ENCODE measurements at places on chromosomes 12 and 14.

GRCh38 chr12:25283006-25283405 is 32.3 kb upstream of the KRAS start:
- no peak for DNase-seq

DNA sequence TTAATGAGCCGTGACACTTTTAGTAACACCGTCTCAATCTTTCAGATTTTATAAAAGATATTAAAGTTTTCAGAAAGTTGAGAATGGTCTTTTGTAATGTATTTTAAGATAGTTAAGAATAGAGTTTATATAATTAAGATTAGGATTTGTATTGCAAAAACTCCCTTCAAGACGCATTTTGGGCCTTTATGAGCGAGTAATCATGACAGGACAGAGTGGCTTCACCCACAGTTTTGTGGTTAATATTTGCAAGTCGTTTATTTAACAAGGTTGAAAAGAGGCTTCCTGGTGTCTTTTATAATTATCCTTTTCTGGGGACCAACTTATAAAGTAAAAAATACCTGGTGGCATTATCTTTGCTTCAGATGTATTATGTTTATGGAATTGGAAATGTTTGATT is 44.0 kb downstream of the TRAF3 start:
- no peak for DNase-seq

DNA sequence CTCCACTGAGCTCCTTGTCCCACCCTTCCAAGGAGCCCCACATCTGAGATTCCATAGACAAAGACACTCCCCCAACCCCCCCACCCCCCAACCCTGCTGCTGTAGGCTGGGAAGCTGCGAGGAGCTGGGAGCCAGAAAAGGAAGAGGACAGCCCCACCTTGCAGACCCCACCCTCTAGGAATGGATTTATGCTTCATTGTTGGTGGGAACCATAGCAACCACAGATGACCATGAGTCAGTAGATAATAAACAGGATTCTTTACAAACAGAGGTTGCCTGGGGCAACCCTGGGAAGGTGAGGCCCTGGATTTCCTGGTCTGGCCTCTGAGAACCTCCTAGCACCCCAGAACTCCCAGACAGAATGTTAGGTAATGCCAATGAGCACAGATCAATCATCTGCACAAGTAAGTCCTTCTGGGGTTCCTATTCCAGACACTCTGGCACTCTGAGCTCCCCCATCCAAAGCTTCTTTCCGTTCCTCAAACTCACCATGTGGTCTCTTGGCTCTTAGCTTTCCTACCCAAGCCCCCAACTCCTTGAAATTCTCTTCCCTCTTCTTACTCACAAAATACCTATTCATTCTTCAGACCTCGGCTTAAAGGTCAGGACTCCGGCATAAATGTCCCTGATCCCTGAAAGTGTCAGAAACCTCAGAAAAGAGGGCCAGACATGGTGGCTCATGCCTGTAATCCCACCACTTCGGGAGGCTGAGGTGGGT is 15.2 kb upstream of the PLEKHG6 start:
- DNase-seq = no peak

DNA sequence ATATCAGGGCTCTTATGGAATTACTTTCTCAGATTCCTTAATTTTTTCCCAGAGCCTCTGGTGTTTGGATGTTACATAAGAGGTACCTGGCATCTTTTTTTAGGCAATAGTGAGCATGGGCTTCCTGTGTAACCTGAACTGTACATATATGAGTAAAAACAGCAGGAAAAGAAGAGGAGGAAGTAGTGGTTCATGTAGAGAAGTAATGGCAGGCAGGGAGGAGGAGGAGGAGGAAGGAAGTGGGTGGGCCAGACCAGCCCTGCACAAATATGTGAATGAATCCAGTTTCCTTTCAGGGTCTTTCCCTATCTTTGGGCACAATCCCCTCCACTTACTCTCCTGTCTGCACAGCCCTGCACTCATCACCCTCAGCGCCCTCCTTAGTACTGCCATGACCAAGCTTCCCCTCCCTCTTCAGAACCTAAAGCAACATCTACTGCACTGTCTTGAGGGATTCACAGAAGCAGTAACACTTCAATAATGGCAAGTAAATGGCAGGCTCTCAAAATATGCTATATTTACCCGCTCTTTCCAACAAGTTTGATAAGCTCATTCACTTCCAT is 40.9 kb upstream of the GSG1 start:
- no peak for DNase-seq

DNA sequence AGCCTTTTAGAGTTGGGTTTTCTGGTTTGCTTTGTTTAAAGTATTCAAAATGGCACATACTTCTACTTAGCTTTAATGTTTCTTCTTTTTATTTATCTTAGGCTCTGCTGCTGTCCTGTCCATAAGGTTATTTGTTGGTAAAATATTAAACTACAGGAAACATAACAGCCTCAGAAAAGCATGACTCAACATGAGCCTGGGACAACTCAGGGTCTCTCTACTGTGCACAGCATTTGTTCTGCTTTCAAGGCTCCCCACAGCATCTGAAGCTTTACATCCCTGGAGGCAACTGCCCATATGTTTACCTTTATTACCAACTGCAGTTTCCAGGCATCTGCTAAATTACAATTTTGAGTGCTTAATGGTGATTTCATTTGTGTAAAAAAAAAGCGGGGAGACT is 954.2 kb upstream of the FBXO33 start:
- no peak for DNase-seq

DNA sequence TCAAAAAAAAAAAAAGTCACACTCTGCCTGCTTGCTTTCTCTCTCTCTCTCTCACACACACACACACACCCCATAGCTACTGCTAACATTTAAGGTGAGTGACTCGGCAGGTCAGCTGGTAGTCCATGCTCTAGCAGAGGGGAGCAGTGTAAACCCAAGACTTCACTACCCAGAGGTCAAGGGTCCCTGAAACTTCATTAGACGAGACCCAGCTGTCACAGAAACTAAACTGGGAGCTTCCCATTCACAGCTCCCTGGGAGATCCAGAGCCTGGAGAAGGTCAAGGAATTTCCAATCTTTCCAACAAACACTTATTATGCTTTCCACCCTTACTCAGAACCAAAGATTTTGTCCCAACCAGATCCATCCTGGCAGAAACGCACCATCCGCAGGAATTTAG is 33.2 kb downstream of the CKAP4 start:
- no peak for DNase-seq

DNA sequence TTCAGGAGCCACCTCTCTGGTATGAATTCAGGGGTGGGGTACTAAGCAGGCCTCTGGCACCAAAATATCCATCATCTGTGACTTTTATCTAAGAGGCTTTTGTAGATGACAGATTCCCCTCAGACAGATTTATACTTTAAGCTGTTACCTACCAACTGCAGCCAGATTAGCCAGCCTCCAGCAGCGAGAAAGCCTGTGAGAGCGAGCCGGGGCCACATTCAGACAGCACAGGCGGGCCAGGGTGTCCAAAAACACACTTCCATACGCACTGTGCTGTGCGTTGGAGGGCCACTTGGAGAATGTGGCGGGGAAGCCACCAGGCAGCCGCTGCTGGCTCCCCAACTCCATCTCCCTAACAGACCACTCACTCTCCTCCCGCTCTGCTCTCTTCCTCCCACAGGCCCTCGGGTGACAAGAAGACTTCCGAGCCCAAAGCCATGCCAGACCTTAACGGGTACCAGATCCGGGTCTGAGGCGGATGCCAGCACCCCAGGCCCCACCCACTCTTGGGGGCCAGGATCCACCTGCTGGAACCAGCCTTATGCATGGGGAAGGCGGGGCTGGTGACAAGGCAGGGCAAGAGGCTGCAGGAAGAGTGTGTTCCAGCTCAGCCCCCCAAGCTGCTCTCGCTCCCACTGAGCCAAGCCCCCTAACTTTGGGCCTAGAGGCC is 17.4 kb downstream of the VASH1 start:
- DNase-seq = no peak

GRCh38 chr12:6326316-6327228 is 15.3 kb downstream of the TNFRSF1A start:
- DNase-seq = no peak

GRCh38 chr14:105335735-105336476 is 21.4 kb downstream of the PACS2 start:
- DNase-seq = no peak

DNA sequence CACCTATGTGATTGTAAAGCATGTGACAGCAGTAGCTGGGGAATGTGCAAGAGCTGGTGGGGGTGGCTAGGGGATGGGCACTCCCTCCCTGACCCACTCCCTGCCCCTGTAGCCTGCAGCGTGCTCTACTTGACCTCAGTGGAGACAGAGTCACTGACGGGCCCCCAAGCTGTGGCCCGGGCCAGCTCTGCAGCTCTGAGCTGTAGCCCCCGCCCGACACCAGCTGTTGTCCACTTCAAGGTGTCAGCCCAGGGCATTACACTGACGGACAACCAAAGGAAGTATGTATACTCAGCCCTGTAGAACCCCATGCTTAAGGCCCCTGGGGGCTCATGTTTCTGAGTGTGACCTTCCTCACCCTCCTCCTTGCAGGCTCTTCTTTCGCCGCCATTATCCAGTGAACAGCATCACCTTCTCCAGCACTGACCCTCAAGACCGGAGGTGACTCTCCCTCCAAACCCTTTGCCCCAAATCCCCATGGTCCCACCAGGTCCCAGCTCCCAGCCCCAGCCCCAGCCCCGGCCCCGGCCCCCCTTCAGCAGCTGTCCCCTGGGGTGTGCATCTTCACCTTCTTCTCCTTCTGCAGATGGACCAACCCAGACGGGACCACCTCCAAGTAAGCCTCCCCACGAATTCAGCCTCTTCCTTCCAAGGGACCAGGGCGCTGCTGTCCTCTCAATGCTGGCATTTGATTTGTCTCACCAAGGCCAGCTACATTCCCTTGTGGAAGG is 13.3 kb downstream of the TNS2 start:
- DNase-seq = peak; percentile 13

GRCh38 chr12:42090899-42091298 is 53.8 kb downstream of the GXYLT1 start:
- no peak for DNase-seq

- DNase-seq = no peak
Measured at GRCh38 chr12:45517381-45517780, 212.1 kb upstream of the ARID2 start.

- DNase-seq = no peak
Measured at GRCh38 chr12:51910168-51910567, 2.9 kb downstream of the ACVRL1 start.

- no peak for DNase-seq
Measured at GRCh38 chr14:32786886-32787285, 151.8 kb upstream of the NPAS3 start.

GRCh38 chr12:71045781-71046180 is 112.0 kb downstream of the TSPAN8 start:
- no peak for DNase-seq

DNA sequence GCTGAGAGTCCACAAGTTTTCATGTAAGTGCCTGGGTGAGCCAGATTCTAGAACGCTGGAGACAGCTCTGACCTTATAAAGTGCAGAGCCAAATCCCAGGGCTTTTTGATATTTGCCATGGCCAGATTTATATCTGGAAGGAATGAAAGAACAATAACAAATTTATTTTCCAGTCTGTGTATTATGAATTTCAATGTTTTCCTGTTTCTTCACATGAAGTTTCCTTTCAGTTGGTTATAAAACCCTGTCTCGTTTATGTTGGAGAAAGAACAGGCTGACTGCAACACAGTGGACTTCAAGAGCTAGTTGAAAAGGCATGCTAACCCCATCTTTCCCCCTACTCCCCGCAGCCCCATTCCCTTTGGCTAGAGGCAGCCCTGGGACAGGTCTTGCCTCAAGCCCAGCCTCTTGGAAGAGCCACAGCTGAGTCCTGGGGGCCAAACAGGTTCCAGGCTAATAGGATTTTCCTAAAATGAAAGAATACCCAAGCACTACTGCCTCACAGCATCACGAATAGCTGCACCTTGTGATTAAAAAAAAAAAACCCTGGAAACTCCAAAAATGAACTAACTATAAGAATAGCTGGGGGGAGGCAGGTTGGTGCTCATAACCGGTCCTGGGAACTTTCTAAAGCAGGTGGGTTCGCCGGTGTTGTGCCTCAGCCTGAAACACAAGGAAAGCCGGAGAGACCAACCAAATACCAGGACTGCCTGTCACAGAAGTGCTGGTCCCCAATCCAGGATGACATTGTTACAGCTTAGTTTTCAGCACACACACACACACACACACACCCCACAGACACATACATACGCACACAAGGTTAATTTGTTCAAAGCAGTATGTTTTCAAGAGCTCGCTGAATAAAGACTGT is 1.5 kb downstream of the FBLN5 start:
- DNase-seq = no peak

GRCh38 chr12:130988261-130988660 is 34.6 kb downstream of the ADGRD1 start:
- no peak for DNase-seq

DNA sequence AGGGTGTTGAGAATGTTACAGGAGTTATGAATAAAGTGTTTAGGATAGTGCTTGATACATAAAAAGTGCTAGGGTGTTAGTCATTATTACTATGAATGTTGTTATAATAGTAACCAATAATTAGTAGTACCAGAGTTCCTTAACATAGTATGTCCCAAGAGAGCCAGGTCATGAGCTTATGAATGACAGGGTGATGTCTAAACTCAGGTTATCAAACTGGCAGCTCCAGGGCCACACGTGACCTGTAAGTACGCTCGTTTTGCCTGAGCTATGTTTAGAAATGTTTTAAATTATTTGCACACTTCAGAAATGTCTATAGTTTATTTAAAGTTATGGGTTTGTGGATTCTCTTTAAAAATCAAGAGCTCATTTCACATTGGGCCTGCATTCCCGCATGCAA is 14.1 kb upstream of the GRIP1 start:
- no peak for DNase-seq

DNA sequence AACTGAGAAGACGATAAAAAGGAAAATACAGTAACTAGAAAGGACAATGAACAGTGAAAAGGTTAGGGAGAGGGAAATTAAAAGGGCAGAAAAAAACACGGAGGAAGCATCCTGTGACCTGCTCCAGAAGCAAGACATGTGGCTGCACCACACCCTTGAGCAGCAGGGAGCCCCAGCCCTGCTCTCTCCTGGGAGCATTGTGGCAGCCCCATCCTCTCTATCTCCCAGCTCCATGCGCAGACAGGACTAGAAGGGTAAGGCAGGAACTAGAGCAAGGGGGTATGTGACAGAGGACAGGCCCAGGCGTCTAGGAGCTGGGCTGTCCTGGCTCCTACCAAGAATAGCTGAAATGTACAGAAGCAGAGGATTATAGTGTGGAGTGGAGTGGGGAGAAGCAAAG is 38.6 kb upstream of the SMUG1 start:
- no peak for DNase-seq

- no peak for DNase-seq
Measured at GRCh38 chr12:84767079-84767478, 145.5 kb downstream of the SLC6A15 start.

- no peak for DNase-seq
Measured at GRCh38 chr12:13233830-13234641, 37.5 kb downstream of the EMP1 start.

DNA sequence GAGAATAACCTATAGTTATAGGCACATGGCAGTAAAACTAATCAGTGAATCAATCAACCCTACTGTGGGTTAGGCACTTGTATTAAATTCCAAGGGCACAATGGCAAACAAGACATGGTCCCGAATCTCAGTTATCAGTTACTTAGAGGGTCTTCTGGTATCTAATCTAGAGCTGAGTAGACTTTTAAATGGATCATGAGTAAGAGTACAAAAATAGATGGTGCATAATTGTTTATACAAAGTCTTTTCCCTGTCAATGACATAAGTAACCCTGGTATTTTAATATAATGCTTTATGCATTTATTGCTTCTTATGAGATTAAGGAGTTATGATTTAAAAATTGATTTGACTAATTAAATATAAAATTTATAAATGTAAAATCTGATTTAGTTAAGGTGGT is 23.0 kb upstream of the KCNJ8 start:
- no peak for DNase-seq

- DNase-seq = peak; percentile 28
Measured at GRCh38 chr14:35341751-35342488, 49.7 kb downstream of the PSMA6 start.
